Effector memory CD4-positive, alpha-beta T cell (primary cell): ENCODE measurements at places on chromosomes 13 and 19.

- DNase-seq, result no peak
Observed at GRCh38 chr19:40604647-40605215, 3.6 kb downstream of the LTBP4 start.

DNA sequence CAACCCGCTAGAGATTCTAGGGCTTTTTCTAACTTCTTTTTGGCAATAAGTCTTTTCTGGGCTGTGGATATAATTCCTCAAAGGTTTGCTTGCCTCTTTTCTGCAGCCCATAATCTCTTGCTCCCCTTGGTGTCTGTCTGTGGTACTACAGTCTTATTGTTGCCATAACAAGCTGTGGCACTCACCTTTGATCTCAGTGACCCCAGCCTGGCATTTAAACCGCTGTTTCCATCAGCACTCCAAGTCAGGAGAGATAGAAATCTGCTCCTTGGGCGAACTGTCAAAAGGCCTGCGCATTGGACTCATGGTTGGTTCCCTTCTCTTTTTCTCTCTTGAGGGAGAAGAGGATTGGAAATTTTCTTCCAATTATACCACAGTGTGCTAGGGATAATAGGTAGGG, 14.5 kb upstream of the MPHOSPH8 start:
- DNase-seq, result no peak

GRCh38 chr13:34764246-34764645, 177.8 kb upstream of the NBEA start:
- no peak for DNase-seq

- DNase-seq, result no peak
Observed at GRCh38 chr13:30880151-30880855, 25.8 kb upstream of the MEDAG start.

DNA sequence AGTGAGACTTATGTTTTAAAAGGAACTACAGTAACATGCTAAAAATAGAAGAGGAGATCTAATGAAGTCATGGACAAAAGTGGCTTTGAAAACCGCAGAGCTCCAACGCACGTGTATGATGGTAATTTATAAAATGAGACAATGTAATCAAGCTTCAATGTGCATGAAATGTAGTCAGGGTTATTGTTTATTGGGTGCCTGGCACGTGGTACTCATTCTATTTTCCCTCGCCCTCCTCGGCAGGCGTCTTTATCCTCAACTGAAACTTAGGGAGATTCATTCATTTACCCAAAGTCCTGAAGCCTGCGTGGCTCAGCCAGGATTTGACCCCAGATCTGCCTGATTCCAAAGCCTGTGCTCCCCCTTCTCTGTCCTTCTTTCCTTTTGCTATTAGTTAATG, 79.8 kb downstream of the CHST8 start:
- no peak for DNase-seq

- DNase-seq, result no peak
Observed at GRCh38 chr13:22030321-22030720, 359.4 kb downstream of the FGF9 start.

GRCh38 chr19:1265615-1266128, 3.5 kb upstream of the CIRBP start:
- no peak for DNase-seq

GRCh38 chr13:110135977-110136597, 170.9 kb downstream of the COL4A1 start:
- no peak for DNase-seq
